CD4-positive, alpha-beta T cell treated with Interleukin-1 beta for 1 hour (primary cell): ENCODE measurements at places on chromosomes 2 and 18.
A peak's percentile ranks its signal among the peaks of the same experiment; 100 is the strongest.

- no peak for DNase-seq
Observed at GRCh38 chr2:84022810-84023431, 436.2 kb downstream of the SUCLG1 start.

DNA sequence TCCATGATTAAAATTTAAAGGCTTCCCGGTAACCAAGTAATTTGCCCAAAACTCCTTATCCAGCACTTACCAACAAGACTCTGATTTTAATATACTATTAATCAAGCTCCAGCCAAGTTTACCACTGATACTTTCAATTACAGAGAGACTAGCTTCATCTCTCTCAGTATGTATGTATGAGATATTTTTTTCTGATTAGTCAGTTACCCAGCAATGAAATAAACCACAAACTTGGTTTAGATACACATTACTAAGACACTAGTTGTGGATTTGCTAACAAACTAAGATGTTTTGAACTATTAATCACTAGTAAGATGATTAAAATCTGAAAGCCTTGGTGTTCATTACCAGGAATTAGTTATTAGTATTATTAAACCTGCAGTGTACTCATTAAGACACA lies 1272.2 kb upstream of the ACVR2A start:
- DNase-seq, result no peak

DNA sequence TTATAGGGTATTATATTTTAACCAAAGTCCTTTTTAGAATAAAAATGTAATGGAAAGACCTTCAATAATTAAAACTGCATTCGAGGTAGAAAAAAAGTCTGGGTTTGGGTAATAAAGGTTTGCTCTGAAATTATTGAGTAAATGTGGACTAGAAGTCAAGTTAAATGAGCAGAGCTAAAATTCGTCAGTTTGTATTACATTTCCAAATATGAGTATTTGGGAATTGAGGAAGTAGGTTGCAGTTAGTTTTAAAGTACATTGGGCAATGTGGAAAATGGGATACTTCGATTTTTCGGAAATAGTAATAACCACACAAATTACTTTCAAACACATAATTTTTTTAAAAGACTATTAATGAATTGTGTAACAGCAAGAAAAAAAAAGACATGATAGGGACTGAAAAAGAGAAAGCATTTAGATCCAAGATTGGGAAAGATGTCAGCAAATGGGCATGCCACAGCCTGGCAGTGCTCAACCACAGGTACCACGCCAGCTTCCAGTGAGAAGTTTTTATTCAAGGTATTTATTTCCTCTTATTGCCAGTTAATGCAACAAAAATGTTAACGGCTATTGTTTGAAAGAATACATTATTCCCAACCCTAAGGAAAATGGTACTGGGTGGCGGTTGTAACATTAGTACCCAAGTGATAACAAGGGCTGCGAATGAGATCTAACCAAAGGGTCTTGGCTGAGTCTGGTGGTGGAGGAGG lies 50.0 kb downstream of the TTC39C start:
- DNase-seq, result no peak

DNA sequence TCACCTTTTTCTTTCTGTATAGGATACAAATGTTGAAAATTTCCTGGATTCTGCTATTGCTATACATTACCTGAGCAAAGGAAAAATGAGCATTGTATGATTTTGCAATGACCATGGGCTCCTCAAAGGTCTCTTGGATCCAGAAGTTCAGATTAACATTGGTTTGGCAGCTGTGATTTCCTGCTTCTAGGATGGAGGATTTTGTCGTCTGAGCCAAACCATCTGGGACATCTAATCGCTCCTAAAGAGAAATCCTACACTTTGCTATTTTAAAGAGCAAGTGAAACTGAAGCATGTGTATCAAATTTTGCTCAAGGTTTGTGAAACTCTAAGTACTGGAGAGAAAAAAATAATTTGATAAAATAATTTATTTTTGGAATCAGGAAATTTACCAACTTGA lies 115.1 kb upstream of the ST6GAL2 start:
- DNase-seq, result no peak

DNA sequence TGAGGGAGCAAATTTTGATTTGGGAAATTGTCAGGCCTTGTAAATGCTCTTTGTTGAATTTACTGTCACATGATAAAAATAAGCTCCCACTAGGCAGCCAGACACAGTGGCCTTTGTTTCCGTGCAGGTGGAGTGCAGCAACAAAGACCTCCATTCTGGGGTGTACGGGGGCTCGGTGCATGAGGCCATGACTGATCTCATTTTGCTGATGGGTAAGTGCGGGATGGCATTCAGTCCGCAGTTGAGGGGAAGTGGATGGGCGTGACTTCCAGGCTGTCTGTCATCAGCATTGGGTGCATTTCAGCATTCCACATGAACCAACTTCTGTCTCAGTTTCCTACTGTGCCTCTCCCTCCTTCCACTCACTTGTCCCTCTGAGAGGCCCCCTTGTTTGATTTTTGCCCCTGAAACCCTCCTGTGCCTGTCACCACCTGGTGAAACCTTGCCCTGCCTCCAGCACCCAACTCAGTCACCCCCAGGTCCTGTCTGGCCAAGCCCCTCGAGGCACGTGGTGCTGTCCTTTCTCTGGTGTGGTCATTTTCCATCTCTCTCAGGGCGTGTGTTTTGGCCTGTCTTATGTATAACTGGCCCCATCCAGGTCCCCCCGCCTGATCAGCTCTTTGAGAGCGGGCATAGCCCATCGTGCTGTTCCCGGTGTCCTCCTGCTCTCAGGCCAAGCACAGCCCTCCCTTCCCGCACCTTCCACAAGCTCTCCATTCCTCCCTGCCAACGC lies 16.3 kb downstream of the CNDP2 start:
- DNase-seq, result no peak

DNA sequence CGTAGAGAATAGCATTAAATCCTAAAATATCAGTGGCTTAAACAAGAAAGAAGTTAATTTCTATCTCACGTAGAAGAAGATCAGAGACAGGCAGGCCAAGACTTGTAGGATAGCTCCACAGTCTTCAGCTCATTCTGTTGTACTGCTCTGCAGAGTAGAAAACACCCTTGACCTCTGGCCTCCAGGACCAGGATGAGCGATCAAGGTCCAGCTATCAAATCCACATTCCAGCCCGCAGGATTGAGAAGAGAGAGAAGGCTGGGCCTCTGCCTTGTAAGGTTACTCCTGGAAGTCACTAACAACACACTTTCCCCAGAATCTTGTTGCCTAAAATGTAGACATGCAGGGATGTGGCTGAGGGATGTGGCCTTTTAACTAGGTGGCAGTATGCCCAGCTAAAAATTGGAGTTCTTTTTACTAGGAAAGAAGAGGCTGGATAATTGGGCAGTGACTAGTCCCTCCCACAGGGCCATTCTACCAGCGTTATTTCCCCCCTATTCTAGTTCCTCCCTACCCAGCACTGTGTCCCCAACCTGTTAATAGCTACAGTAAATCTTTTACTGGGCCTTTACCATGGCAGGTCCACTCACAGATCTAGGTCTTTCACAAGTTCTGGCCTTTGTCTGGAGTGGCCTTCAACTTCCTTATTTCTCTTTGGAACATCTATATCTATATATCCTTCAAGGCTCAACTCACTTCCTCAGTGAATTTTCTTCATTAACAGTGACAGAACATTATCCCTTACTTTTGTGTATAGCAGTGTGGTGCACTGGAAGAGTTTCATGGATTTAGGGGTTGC lies 165.0 kb downstream of the DIS3L2 start:
- no peak for DNase-seq

DNA sequence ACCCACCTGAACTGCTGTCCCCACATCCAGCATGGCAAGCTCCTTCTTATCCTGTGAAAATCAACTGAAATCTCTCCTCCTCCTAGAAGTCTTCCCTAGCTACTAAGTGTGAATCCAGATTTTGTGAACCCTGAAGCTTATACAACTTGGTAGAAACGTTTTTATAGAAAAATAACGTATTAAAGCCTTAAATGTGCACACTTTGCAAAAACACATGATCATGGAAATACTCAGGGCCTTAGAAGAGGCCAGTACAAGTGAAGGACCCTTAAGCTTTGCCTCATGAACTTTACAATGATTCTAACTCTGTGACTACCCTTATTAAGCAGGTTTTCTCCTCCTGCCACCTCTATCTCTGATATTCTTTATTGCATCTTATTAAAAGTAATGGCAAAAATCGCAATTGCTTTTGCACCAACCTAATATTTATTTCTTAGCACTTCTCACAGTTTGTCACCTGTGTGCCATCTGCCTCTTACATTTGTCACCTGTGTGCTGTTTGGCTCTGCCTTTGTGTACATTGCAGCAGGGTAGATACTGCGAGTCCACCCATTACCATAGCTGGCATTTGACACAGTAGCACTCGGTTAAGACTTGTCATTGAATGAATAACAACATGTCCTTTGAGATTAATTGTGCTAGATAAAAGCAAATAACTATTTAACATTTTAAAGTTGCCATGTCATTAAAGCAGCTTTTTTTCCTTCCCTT lies 42.2 kb downstream of the FRZB start:
- DNase-seq, result no peak

- DNase-seq, result peak; percentile 24
Observed at GRCh38 chr2:61537277-61537949, 743 bp downstream of the XPO1 start.

- no peak for DNase-seq
Observed at GRCh38 chr2:122101319-122101718, 345.9 kb downstream of the TSN start.

DNA sequence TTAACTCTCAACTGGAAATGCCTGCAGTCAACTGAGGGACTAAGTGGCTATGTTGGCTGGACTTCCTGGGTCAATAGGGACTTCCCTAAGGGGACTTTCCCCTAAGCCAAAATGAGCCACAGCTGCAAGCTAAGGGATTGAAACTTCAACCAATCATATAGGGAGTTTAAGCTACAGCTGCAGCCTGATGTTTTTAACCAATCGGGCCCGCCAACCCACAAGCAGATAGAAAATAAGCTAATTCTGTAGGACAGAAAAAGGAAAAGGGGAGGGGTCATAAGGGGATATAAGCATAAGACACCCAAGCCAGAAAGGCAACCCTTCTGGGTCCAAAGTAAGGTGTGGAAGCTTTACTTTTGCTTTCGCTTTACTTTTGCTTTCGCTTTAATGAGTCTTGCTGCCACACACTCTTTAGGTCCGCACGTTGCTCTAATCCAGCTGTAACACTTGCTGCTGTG lies 927.5 kb downstream of the ERBB4 start:
- peak; percentile 24 for DNase-seq

- peak; percentile 45 for DNase-seq
Observed at GRCh38 chr2:43142921-43143438, 83.4 kb downstream of the ZFP36L2 start.

GRCh38 chr2:142688856-142689605 lies 188.4 kb upstream of the KYNU start:
- no peak for DNase-seq

DNA sequence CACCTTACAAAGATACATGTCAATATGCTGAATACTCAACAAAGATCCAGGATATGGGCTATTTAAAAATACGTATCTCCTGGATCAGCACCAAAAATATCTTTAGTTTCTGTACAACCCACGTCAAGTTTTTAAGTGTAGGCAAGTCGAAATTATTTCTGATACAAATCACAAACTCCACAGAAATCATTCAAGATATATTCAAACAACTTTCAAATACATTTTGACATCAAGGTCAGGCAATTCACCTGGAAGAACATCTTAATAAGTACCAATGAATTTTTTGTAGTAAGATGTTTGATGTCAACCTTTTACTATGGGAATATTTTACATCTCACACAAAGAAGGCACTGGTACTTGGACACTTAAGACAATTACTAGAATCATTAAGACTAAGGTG lies 86.2 kb downstream of the CUL3 start:
- DNase-seq, result no peak

DNA sequence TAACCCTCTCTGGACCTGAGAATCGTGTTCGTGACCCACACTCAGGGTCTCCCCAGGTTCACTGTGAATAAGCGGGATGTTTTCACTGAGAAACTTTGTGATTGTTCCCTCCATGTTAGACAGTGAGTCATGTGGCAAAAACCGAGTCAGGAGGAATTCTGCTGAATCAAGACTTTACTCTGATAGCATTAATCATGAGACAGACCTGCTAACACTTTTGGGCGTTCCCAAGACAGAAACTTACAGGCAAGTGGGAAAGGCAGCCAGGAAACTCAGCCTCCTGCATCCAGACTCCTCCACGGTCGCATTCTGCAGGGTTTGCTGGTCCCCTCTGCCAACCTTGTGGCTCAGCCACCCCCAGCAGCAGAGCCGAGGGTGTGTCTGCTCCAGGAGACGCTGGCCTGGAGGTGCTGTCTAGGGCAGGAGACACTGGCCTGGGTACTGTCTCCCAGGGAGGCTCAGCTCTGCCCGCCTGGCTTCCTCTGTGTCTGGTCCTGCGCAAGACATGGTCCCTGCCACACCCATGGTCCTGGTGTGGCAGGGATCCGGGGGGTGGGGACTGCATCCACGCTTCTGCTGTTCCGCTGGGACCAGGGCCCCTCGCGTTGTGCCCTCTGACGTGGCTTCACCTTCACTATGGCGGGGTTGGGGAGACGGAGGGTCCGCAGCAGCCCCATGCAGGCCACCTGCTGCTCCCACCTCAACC lies 177.4 kb downstream of the TWIST2 start:
- no peak for DNase-seq

GRCh38 chr2:44944102-44944951 lies 2.8 kb downstream of the SIX3 start:
- no peak for DNase-seq

- DNase-seq, result no peak
Observed at GRCh38 chr2:10471955-10472354, 23.8 kb upstream of the ODC1 start.

- no peak for DNase-seq
Observed at GRCh38 chr2:38262069-38262871, 114.8 kb downstream of the ATL2 start.

DNA sequence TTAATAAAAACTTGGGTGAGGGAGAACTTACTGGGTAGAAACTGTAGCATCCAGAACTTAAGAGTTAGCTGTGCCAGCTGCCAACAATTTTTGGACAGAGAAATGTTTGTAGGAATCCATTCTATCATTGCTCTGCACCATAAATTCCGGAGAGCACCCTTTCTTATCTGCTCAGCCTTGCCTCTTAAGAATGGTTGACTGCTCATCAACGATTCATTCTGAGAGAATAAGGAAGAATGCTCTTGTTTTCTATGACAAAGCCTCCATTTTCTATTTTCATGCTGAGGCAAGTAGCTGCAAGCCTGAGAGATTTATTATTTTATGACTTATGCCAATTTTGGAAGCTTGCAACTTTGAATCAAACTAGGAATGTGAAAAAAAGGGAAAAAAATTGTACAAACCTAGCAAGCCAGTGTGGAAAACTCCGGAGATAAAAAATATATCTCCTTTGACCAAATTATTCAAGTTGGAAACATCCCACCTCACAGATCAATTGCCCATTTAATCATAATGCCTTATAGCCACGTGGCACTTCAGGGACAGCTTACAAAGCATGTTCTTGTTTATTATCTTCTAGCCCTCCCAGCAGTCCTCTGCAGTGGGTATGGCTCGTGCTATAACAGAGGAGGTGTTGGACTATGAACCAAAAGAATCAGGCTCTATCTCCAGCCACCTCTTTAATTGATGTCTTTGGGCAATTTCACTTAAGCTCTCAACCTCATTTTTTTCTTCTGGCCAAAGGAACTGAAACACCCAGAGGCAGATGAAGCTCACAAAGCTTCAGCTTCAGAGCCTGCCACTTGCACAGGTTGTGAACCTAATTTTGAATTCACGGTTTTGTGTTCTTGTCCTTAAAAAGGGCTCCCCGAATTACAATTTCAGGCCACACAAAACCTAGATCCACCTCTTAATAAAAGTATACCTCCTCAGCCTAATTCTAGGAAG lies 40.9 kb upstream of the ATL2 start:
- no peak for DNase-seq

GRCh38 chr2:85772019-85772745 lies 18.4 kb downstream of the ATOH8 start:
- no peak for DNase-seq
